T-helper 1 cell (primary cell): ENCODE measurements at places on chromosomes 5 and 9.

- no peak for DNase-seq
Measured at GRCh38 chr9:125486576-125486975, 220.4 kb downstream of the MAPKAP1 start.

GRCh38 chr9:7303907-7304626, 495.5 kb downstream of the DMAC1 start:
- DNase-seq = no peak

GRCh38 chr9:90301277-90301653, 341.4 kb downstream of the DIRAS2 start:
- no peak for DNase-seq

DNA sequence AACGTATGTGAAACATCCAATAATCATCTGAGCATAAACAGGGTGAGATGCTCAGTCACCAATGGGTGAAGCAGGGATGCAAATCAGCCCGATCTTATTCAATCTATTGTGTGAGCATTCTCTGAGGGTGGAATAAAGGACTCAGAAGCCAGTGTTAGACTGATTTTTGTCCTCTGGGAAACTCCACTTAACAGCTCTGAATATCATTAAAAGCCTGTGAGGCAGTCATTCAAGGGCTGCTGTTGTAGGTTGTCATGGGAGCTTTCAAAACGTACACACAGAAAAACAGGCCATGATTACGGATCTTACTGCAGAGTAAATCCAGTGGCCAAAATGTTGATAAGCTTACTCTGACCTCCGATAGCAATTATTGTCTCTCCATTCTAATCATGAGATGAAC, 266.5 kb upstream of the EFNA5 start:
- no peak for DNase-seq

GRCh38 chr5:74963407-74963806, 89.0 kb downstream of the GCNT4 start:
- DNase-seq = no peak

DNA sequence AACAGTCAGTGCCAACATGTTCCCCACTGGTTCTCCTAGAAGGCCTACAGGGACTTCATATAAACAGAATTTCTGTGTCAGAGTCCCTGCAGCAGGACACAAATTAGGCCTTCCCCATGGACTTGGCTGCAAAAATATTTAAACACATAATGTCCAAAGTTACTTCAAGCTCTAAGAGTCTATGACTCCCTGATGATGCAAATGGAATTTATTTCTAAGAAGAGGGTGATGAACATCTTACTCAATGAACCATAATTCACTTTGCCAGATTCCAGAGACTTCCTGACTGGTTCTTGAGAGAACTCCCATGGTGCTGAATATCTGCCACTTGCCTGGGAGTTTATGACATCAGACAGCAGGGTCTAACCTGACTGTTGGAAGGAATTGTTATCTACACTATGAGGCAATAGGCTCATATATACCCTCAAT, 32.7 kb upstream of the ADRA1B start:
- DNase-seq = no peak

- no peak for DNase-seq
Measured at GRCh38 chr5:159210846-159211245, 1.5 kb upstream of the RNF145 start.

GRCh38 chr9:84218322-84218721, 122.2 kb downstream of the SLC28A3 start:
- DNase-seq = no peak

DNA sequence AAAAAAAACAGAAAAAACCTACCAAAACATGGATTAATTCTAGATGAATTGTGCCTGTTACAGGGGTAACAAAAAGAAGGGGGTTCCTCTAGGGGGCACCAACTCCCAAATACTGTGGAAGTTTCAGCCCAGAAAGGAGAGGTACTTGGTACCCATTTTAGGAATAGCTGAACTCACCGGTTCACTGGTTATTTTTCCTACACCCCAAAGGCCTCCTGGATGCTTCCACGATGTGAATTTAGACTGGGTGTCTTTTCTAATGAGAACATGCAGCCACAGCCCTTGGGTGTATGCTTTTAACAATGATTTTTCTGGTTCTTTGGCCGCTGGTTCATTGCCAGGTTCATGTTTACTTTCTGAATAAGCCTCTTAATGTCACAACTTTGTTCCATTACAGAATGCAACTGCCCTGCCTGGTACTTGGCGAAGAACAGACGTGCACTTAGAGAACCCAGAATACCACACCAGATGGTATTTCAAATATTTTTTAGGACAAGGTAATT, 46.7 kb downstream of the GARNL3 start:
- DNase-seq = peak; percentile 30

DNA sequence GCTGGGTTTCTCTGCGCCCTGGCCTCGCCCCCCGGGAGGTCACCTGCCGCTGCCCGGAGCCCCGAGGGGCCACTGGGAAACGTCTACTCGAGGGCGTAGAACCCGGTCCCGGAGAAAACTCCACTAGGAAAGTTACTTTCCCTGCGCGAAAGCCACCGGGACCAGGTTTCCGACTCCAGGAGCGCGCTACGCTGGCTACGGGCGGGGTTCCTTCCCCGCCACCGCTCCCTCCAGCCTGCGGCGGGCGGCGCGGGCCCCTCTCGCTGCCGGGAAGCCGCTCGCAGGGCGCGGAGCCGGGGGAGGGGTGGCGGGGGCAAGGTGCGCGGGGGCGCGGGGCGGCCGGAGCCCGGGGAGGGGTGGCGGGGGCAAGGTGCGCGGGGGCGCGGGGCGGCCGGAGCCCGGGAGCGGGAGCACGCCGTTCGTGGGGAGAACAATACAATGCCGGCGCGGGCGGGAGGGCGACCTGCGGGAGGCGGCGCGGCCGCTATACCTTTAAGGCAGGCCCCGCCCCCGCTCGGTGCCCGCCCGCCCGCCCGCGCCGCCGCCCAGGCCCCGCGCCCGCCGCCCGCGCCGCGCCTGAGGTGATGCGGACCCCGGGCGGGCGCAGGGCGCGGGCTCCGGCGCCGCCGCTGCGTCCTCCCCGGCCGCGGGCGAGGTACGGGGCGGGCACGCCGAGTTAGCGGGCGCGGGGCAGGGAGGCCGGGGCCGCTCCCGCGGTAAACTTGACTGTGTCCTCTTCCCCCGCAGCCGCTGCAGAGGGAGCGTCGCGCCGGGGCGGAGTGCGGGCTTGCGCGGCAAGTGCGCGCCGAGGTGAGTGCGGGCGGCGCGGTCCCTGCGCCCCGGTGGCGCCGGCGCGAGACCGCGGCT, 278.1 kb downstream of the AOPEP start:
- DNase-seq = peak; percentile 44

GRCh38 chr5:177598477-177598876, 1.5 kb upstream of the B4GALT7 start:
- no peak for DNase-seq
